AG09309 (cell line): ENCODE measurements at places on chromosomes 16 and 17.

DNA sequence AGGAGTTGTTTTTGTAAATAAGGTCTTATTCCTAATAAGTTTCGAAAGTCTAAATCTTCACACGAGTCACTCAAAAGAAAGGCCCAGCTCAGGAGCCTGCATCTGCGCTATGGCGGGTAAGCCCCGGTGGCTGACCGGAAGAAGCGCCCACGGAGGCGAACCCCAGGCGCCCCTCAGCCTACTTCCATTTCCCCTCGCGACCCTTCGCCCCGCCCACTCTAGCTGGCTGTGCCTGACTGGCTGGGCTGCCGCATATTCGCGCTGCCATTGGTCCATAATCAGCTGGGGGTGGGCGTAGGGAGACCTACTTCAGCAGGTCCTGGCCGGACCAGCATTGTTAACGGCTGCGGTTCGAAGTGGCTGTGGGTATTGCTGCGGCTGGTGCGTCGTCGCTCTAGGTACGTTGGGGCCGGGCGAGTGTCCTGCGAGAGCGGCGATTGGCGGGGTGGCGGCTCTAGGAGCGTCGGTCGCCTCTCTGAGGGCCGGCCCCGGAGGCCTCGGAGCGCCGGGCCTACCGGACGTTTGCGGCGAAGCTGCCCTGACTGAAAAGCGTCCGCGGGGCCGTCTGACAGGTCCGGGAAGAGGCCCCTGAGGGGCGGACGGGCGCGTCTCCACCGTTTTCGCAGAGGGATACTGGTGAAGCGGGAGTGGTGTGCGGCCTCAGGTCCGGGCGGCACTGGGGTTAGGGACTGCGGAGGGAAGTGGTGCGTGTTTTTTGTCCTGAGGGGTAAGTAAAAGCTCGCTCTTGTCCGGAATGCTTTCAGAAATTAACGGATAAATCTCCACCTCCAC is at the start of gene ATF7IP2:
TSS of gene ATF7IP2 (plus strand) at position 337 of the 792 bp plus-strand sequence. CDS start 44,560 bp downstream, outside the sequence.
- DNase-seq: no peak

DNA sequence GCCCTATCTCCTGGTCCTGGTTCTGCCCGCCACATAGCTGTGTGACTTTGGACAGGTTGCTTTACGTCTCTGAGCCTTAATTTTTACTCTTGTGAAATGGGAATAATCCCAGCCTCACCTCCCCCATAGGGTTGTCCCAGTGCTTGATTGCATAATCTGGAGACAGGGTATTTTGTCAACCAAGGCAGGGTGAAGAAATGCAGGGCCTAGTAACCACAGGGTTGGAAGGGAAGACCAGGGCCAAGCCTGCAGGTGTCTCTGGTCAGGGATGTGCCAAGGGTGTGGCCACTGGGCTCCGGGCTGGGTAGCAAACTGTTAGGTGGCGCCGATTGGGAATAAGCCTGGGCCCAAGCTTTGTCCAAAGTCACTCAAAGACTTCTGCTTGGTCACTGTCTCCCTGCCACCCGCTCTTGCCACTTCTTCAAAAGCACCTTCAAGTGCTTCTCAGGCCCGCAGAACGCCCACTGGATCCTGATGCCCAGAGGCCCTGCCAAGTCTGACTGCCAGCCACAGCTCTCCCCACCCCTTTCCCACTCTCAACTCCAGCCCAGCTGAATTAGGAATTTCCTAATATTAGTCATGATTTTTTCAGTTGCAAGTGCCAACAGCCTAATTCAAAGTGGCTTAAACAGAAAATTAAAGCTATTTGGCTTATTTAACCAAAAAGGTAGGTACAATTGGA is 20.6 kb upstream of the COL1A1 start:
- no peak for DNase-seq

- no peak for DNase-seq
These were observed 4.1 kb downstream of the RUNDC3A start for GRCh38 chr17:44312396-44313104.

DNA sequence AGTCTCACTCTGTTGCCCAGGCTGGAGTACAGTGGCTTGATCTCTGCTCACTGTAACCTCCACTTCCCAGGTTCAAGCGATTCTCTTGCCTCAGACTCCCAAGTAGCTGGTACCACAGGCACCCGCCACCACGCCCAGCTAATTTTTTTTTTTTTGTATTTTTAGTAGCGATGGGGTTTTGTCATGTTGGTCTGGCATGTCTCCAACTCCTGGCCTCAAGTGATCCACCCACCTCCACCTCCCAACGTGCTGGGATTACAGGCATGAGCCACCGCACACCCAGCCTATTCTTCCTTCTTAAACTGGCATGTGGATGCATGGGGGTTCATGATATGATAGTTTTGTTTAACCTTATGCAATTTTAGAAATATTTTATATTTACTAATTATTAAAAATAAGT is 39.4 kb upstream of the VWA3A start:
- no peak for DNase-seq

GRCh38 chr16:64437706-64438324 is 684.0 kb downstream of the CDH11 start:
- no peak for DNase-seq

- no peak for DNase-seq
These were observed 3.9 kb downstream of the KRT12 start for GRCh38 chr17:40862985-40863733.

GRCh38 chr17:56593646-56594319 is at the start of gene NOG:
TSS of gene NOG (plus strand) at chr17:56593699. CDS start at chr17:56594224, 525 bp downstream.
- DNase-seq: peak; percentile 11

- no peak for DNase-seq
These were observed 33.8 kb upstream of the DNAH17 start for GRCh38 chr17:78610951-78611511.

GRCh38 chr17:12229335-12229734 is 208.7 kb downstream of the MAP2K4 start:
- DNase-seq: no peak

- DNase-seq: no peak
These were observed 6.9 kb downstream of the CDH16 start for GRCh38 chr16:66911801-66912200.

GRCh38 chr16:78507576-78507975 is 408.1 kb downstream of the WWOX start:
- DNase-seq: no peak

GRCh38 chr16:81695321-81696165 is 83.5 kb upstream of the PLCG2 start:
- no peak for DNase-seq

GRCh38 chr16:78961464-78961863 is 639.1 kb downstream of the MAF start:
- no peak for DNase-seq

DNA sequence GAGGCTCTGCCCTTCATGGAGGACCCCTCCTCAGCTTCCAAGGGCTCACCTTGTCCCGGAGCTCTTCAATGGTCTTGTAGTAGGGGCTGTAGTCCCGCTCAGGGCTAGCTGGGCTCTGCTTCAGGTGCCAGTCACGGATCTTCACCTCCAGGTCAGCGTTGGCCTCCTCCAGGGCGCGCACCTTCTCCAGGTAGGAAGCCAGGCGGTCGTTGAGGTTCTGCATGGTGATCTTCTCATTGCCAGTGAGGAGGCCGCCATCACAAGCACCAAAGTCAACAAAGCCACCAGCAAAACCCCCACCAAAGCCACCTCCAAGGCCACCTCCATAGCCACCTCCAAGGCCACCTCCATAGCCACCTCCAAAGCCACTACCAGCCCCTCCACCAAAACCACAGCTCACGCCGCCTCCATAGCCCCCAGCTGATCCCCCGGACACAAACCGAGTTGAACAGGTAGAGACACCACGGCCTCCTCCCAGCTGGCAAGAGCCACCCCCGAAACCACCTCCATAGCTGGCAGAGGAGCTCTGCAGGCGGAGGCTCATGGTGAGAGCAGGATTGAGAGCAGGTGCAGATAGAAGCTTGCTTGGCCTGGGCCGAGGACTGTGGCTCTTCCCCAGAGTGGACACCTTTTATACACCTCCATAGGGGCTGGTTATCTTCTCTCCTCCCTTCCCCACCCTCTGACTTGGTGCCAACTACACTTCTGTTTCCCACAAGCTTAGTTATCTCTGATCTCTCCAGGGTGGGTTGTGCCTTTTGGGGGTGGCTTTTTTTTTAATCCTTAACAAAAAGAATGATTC is at the start of gene KRT13:
TSS of gene KRT13 (minus strand) at position 606 of the 802 bp plus-strand sequence. CDS start at position 544, 62 bp downstream.
- DNase-seq: no peak

GRCh38 chr16:85393674-85394451 is 219.3 kb upstream of the GSE1 start:
- no peak for DNase-seq

- DNase-seq: no peak
These were observed 78.4 kb upstream of the CDC42EP4 start for GRCh38 chr17:73390221-73390620.
